Hematopoietic multipotent progenitor cell (in vitro differentiated cells): ENCODE measurements at places on chromosomes 12 and 14. TPM values are rescaled to one million over a fixed set of nuclear protein-coding genes. Genes with fewer than 3 reads are reported as not detected.

Gene WNT1
- total RNA-seq, result not detected

Gene GPX2
- total RNA-seq, result 0.27 TPM

- DNase-seq, result no peak
Observed at GRCh38 chr12:49554266-49554665, 13.7 kb downstream of the MCRS1 start.

- no peak for DNase-seq
Observed at GRCh38 chr14:89702073-89702875, 252.3 kb downstream of the EFCAB11 start.

DNA sequence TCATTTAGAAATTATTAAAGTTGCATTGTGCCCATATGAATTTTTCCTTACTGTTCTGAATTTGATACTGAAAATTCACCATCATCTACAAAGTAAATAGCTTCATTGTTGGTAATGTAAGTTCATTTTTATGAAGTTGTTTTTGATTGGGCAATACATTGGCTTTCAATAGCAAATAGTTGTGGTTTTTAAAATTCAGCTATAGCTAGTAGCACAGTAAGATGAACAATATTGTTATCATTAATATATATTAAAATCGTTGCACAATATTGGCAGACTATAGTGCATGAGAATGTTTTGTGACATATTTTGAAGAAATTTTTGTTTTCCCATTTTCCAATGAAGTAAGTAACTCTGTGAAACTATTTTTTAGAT, 575.0 kb downstream of the PRKD1 start:
- no peak for DNase-seq
